Epithelial cell of proximal tubule (primary cell): ENCODE measurements at places on chromosomes 1 and 21. TPM values are rescaled to one million over a fixed set of nuclear protein-coding genes. Genes with fewer than 3 reads are reported as not detected.

GRCh38 chr21:21605521-21605920, 607.3 kb downstream of the NCAM2 start:
- no peak for DNase-seq

DNA sequence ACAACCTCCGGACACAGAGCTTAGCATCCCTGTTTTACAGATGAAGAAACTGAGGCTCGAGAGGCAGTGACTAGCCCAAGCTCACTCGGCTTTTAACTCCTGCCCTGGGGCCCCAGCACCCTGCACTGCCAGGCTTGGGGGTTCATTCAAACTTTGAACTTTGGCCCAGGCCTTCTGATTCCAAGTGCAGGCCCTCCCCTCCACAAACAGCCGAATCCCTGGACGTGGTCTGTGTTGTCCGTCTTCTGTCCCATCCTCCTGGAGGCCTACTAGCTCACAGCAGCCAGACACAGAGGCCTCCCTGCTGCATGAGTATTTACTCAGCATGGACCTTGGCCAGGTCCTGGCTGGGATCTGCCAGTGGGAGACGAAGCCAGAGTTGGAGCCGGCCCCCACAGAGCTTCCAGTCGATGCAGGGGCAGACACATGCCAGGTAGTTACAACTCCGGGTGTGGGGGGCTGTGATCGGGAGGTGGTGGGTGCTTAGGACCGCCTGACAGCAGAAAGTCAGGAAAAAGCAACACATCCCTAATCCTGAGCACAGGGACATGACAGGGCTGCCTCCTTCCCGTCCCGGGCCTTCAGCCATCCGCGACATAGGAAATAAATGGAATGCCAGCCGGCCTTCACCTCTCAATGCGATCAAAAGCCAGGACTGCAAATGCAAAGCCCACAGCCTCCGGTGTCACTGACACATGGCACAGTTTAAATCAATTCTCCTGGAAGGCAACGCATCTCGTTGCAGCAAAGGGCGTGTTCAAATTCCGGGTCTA, 7.4 kb downstream of the IFFO2 start:
- DNase-seq: no peak

DNA sequence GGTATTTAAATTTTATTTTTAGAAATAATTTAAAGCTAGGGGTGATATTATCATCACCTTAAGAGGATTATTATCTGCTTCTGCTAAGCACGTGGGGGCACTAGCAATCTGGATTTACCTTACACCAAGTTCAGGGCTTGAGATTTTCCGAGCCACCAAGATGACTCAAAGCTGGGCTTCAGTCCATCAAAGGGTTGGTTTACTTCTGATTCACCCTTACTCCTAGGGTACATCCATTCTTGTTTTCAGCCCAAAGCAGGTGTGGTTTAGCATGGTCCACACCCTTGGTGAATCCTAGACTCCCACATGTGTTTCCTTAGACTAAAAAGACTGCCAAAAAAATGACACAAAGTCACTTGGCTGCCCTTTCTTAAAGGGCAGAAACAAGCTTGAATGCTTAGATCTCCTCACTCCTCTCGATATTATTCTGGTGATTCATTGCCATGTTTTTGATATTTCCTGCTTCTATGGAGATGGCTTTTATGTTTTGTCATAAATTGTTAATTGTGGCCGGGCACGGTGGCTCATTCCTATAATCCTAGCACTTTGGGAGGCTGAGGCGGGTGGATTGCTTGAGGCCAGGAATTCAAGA, 9.8 kb upstream of the PRSS38 start:
- DNase-seq: peak; percentile 26

DNA sequence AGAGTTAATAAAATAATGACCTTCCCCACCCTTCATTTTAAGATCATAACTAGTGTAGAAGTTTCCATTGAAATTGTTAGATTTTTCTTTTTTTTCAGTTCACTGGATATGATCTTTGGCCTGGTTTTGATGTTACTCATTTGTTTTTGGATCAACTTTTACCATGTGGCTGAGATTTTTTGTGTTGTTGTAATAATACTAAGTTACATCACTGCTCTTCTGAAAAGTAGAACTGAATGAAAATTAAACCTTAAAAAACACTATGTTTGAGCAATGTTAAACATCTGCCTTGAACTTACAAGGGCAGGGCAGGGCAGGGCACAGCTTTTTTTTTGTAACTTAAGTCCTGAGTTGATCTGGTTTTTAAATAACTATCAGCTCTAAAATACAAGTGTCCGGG, 204.8 kb upstream of the ADAMTS5 start:
- DNase-seq: no peak

DNA sequence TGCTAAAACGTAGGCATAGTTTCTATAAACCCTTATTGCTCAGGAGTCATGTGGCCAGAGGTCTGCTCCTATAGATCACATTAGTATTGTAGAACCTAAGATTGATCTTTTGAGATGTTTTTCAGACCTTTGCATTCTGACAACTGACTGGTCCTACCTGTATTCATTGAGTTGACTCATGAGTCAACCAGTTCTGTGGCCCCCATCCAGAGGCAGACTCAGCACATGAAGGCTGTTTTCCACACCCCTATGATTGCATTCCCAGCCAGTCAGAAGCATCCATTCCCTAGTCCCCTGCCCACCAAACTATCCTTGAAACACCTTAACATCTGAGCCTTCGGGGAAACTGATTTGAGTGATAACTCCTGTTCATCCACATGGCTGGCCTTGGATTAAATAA, 451.7 kb downstream of the SIPA1L2 start:
- DNase-seq: no peak

Gene TFF3
- total RNA-seq: 0.29 and 1.0 TPM in 2 replicates
